ENCODE measurements at places on chromosomes 5 and 9.

- DNase-seq: no peak
Measured at GRCh38 chr5:50724262-50724661, 57.8 kb downstream of the PARP8 start.

GRCh38 chr5:119083679-119084078 lies 12.8 kb downstream of the DMXL1 start:
- DNase-seq: no peak

DNA sequence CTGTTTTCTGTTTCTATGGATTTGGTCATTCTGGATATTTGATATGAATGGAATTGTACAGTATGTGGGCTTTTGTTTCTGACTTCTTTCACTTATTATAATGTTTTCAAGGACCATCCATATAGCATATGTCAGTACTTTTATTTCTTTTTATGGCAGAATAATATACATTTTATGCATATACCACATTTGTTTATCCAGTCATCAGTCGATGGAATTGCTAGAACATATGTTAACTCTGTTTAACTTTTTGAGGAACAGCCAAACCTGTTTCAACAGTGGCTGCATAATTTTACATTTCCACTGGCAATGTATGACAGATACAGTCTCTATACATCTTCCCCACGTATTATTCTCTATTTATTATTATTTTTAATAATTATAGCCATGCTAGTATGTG lies 131.6 kb downstream of the PARP8 start:
- DNase-seq: no peak

DNA sequence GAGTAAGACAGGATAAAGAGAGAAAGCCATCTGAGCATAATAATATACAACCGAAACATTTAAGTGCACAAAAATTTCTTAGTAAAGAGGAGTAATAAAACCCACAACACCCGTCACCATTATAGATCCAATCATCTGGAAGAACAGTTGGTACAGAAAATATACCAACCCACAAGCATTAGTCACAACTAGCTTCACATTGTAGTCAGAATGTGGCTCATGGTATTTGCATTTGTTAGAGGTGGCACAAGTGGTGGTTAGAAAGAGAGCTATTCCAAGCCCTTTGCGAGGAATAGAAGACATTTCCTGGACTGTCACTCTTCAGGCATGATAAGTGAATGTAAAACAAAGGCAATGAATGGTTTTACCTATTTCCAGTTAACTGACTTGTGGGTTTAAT lies 677.5 kb upstream of the ST8SIA4 start:
- no peak for DNase-seq

DNA sequence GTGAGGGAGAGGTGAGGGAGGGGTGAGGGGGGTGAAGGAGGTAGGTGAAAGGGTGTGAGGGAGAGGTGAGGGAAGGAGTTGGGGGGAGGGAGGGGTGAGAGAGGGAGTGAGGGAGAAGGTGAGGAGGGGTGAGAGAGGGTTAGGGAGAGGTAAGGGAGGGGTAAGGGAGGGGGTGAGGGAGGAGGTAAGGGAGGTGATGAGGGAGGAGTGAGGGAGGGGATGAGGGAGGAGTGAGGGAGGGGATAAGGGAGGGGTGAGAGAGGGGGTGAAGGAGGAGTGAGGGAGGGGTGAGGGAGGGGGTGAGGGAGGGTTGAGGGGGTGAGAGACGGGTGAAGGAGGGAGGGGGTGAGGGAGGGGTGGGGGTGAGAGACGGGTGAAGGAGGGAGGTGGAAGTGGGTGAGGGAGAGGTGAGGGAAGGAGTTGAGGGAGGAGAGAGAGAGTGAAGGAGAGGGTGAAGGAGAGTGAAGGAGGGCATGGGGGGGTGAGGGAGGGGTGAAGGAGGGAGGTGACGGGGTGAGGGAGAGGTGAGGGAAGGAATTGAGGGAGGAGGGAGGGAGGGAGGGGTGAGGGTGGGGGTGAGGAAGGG lies 18.5 kb downstream of the NINJ1 start:
- DNase-seq: no peak

DNA sequence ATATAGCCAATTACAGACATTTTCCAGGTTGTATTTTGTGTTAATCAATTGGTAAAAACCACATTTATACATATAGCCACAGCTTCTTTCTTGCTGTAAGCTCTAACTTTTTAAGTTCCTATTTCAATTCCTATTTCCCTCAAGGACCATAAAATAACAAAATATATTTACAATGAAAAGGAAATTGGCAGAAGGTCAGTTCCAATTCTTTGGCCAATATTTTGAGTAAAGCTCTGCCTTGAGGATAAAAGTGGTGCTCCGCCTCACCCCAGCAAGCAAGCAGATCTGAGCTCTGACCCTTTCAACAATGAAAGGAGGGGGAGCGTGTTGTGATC lies 203.4 kb upstream of the RASEF start:
- no peak for DNase-seq

DNA sequence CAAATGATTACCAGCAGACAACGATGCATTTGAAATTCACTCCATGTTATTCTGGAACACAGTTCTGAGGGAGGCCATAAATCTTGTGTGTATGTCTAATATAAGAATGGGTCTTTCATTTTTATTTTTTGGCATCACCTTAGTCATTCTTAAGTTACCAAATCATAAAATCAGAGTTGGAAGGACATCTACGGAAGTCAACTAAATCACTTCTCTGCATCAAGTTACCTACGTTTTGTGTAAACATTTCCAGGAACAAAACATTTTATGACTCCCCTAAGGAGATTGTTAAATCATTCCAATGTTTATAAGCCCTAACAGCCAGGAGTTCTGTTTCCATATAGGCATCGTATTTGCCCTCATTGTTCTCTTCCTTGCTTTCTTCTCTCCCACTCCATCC lies 378.2 kb downstream of the FAM170A start:
- no peak for DNase-seq

DNA sequence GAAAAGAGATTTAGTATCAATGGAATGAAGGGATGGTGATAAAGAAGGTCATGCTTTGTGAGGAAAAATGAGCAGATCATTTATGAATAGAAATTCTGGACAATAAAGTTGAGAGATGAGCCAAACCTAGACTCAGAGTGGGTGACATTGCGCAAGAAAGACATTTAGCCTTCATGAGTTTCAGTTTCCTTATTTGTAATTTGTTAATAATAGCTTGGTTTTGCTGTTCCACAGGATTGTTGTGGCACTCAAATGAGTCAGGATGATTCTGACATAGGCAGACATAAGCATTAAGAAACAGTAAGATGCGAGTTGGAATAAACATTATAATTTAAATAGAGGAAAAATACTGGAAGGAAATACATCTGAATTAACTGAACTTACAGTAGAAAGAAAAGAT lies 34.8 kb downstream of the ITGA2 start:
- DNase-seq: no peak

- DNase-seq: peak; percentile 18
Measured at GRCh38 chr9:19451240-19452087, 42.7 kb downstream of the ACER2 start.

- DNase-seq: no peak
Measured at GRCh38 chr5:169176709-169177694, 123.9 kb downstream of the SLIT3 start.

GRCh38 chr5:172175263-172175719 lies 12.7 kb downstream of the STK10 start:
- peak; percentile 90 for DNase-seq

DNA sequence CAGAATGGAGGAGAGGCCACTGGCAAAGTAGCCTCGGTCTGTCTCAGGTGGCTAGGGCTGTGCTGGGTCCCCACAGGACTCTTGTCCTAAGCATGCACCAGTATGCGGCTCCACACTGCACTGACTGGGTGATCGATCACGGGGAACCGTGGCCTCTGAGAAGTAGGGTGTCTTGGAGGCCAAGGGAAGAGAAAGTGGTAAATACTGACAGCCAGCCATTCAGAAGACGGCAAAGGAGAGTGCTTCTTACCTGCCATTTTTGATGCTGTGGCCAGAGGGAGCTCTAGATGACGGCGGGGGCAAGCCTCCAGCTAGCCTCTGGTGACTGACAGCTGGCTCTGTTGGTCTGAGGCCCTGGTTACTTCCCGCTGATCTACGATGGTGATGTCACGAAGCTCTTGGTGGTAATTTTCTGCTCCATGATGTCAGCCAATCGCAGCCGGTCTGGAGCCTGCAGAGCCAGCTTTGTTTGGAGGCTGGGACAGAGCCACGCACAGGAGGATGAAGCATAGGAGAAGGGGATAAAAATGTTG lies 40.4 kb upstream of the GADD45G start:
- no peak for DNase-seq

DNA sequence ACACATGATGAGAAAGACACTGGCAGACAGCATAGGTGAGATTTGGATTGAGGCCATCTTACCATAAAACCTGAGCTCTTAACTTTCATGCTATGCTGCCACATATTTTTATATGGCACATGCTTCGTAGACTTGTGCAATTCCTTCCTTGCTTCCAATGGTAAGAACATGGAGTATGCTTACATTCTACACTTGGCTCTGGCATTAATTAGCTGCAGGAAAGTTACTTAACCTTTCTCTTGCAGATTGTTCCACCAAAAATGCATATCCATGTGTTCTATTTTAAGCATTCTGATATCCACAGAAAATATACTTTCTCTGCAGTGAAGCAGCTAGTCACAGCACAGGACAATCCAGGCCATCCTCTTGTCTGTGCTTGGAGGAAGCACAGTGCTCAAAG lies 119.4 kb downstream of the MPDZ start:
- DNase-seq: no peak

DNA sequence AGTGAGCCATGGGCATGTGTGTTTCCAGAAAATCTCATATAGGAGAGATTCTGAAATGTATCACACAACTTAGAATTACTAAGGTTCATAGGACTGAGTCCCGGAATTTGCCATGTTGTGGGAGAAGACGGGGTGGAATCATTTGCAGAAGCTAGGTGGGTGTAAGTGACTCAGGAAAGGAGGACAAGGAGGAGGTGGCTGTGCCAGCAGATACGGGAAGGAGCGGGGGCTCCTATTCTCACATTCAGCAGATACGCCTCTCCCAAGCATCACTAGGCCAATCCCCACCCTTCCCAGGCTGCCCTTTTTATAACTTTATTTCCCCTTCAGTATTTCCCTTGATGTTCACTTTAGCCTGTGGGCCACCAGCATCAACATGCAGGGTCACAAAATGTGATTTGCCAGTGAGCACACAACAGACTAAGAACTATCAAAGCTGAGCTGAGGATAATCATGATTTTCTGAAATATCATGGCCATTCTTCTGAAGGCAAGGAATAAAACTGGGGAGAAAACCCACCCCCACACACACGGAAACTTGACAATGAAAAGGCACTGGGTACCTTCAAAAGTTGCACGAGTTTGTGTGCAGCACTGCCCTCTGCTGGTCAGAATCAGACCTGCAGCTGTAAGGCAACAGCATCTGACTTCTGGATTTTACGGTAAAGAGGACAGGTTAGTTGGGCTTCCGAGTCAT lies 133.2 kb downstream of the MTX3 start:
- DNase-seq: peak; percentile 61

DNA sequence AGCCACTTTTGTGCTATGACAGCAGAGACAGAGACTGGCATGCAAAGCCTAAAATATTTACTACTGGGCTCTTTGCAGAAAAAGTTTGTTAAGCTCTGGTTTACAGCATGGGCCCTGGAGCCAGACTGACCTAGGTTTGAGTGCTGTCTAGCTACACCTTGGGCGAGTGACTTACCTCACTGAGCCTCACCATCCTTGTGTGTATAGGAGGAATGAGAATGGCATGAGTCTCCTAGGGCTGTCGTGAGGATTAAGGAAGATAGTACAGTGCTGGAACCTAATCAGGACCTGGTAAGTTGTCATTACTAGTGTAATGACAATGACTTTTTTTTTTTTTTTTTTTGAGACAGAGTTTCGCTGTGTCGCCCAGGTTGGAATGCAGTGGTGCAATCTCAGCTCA lies 65.2 kb downstream of the MSX2 start:
- no peak for DNase-seq

DNA sequence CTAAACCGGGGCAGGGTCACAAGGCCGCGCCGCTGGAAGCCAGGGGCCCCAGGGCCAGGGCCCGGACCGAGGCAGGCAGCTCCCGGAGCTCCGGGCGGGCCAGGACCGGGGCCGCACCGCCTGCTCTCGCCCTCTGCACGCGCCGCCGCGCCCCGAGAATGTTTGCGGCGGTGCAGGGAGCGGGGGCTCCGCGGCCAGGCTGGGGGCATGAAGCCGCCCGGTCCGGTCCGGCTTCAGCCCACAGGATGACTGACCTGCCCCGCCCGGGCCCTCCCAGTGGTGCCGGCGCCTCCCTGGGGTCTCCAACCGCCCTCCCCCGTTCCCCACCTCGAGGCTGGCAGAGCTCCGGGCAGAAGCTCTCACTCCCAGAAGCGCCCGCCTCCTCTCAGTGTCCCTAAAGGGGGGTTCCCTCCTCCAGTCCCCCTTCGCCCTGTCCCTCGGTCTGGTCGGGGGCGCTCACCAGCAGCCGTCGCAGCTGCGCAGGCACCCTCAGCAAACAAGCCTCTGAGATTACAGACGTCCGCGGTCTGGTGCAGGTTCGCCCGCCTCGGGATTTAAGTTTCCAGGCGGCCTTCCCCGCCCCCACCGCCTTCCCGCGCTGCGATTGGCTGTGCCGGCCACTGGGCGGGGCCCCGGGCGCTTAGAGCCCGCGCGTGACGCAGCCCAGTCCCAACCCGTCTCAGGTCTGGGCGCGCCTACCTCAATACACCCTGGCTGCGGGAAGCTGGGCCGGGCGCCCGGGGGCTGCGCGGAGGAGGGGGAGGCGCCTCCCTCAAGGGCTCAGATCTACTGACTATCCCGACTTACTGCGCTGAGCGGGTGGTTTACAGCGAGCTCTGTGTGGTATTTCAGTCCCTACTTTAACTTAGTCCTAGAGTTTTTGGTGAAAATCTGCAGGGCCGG lies at the start of gene CTSV:
Gene CTSV, minus strand, starts transcription at position 532 of the 903 bp plus-strand sequence. CDS start 1,099 bp downstream, outside the sequence.
- peak; percentile 73 for DNase-seq

DNA sequence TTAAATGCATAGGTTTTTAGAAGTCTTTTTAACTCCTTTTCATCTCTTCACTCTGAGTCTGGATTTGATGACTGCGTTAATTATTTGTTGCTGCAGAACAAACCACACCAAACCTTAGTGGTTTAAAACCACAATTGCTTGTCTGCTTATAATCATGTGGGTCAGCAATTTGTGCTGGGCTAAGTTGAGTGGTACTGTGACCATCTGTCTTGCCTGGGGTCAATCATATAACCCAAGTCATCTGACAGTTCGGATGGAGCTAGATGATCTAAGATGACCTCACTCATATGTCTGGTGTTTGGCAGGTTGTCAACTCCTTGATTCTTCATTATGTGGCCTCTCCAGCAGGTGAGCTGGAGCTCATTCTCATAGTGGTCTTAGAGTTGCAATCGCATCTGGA lies 219.1 kb upstream of the ELAVL2 start:
- no peak for DNase-seq

DNA sequence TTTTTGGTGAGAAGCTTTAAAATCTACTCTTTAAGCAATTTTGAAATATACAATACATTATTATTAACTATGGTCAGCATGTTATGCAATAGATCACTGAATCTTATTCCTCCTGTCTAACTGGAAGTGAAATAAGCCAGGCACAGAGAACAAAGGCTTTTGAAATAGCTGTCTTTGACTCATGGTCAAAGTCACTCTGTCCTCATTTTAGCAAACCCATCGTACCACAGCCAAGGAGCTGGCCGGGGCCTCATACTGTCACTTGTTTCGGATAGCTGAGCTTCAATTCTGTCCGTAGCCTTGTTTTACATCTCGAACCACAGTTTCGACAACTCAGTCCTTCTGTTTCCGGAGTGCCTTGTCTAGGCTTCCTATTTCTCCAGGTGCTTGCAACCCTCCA lies 19.2 kb downstream of the ADCY2 start:
- no peak for DNase-seq
